ENCODE measurements at places on chromosomes 3 and 15.

GRCh38 chr15:84736375-84736774 lies 12.0 kb upstream of the ZNF592 start:
- no peak for DNase-seq

DNA sequence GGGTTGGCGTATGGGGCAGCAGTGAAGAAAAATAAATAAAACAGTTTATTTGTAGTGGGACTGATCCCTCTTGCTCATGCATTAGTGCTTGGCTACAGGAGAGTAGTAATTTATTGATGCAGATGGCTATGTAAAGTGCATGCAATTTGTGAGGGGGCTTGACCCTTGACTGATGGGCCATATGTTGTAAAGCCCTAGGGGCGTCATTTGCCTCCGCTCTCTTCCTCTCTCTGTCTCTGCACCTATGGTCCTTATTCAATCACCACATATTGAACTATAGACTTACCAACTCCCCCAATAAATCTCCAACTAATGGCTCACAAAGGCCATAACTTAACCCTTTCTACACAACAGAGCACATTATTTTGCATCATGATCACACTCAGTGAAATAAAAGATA lies 227.7 kb downstream of the ROBO2 start:
- DNase-seq = no peak

DNA sequence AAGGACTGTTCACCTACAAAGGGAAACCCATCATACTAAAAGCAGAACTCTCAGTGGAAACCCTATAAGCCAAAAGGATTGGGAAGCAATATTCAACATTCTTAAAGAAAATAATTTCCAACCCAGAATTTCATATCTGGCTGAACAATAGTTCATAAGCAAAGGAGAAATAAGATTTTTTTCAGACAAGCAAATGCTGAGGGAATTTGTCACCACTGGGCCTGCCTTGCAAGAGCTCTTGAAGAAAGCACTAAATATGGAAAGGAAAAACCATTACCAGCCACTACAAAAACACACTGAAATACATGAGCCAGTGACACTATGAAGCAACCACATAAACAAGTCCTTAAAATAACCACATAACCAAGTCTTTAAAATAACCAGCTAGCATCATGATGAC lies 28.9 kb upstream of the DCBLD2 start:
- DNase-seq = no peak

DNA sequence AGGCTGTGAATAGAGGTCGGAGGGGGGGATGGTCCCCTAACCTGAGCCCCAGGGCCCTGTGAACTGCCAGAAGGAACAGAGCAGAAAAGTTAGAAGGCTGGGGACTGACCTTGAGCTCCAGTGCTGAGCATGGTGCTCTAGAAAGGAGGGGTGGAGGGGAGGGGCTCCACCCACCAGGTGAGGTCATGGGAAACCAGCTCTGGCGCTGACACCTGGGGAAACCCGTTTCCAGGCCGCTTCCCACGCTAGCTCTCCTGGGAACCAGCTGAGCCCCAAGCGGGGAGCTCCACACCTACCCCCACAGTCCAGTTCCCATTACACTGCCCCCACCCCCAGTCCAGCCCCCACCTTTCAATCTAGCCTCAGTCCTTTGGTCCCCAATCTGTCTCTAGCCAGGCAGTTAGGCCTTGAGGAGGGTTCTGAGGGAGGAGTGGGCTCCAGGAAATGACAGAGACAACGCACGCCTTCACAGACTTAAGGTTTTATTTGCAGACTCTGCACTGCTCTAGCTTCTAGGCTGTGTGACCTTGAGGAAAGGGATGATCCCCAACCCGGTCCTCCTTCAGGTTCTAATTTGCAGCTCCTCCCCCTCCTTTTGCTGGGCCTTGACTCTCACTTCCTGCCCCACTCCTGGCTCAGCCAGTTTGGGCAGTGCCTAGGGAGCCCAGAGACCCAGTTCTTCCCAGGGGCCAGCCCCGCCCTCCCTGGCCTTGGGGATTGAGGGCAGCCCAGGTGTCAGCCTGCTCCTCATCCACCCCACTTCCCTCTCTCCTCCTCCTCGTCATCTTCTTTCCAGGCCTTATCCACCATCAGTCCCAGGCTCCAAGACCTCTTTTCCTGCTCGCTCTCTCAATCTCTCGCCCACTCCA lies 2.1 kb downstream of the RHOV start:
- DNase-seq = no peak

DNA sequence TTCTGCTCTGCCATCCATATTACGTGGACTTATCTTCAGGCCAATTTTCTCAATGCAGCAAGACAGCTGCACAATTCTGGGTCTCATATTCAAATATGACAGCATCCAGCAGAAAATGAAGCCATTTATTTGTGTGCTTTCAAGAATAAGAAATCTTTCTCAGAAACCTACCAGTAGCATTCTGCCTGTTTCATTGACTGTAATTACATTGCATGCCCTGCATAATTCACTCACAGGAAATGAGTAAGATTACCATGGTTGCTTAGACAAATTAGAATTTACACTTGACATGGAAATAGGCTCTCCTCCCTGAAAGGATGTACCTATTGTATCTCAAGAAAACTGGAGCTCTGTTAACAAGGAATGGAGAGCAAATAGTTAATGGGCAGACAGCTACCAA lies 346.6 kb upstream of the DCBLD2 start:
- DNase-seq = no peak

GRCh38 chr3:89908711-89909213 lies 801.3 kb downstream of the EPHA3 start:
- DNase-seq = no peak

GRCh38 chr3:38397320-38397719 lies 50.7 kb downstream of the XYLB start:
- DNase-seq = no peak

DNA sequence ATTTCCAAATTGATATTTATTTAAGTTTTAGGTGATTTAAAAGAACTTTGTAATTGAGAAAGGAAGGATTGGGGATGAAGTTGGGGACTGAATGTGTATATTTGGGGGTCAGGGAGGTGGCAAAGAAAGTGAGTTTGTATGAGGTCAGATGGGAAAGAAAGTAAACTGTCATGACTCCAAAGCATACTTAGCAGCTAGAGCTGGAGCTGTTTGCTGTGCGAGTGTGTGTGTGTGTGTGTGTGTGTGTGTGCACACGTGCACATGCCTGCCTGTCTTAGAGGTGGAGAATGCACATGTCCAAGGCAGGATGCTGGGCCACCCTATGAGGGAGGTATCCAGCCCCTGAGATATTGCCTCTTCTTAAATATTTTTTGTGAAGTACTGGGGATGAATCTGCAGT lies 21.0 kb downstream of the BOC start:
- no peak for DNase-seq

DNA sequence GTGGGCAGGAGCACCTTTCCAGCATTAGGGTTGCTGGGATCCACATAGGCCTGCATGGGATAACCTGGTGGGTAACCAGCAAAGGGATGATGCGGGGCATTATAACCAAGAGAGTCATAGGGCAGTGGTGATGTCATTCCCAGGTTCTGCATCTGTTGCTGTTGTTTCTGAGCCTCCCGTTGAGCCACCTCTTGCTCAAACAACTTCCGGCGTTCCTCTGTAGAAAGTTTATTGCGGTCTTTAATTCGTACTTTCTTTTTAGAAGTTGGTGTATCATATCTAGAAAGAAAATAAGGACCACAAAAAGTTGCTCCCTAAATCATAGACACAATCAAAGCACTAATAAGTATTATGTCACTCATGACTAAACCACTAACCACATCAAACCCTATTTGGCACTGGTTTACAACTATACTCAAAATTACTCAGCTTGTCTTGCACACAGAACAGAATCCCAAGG lies 77.8 kb downstream of the NBEAL2 start:
- no peak for DNase-seq

GRCh38 chr3:41848753-41849574 lies 112.9 kb downstream of the ULK4 start:
- DNase-seq = no peak

- DNase-seq = no peak
These were observed 33.6 kb downstream of the AKAP13 start for GRCh38 chr15:85414037-85414436.

DNA sequence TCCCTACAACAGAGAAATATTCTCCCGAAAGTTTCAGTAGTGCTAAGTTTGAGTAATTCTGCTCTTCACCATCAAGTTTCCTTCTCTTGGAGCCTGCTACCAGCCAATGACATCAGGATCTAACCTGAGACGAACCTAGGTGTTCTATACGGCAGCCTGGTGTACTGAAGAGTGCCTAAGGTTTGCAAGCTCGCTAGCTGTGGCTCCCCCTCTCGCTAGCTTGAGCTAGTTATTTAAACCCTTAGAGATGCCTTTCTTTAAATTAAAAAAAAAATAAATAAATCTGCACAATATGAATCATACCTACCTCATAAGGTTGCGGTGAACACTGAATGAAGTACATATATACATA lies 1.4 kb upstream of the COL8A1 start:
- DNase-seq = no peak

DNA sequence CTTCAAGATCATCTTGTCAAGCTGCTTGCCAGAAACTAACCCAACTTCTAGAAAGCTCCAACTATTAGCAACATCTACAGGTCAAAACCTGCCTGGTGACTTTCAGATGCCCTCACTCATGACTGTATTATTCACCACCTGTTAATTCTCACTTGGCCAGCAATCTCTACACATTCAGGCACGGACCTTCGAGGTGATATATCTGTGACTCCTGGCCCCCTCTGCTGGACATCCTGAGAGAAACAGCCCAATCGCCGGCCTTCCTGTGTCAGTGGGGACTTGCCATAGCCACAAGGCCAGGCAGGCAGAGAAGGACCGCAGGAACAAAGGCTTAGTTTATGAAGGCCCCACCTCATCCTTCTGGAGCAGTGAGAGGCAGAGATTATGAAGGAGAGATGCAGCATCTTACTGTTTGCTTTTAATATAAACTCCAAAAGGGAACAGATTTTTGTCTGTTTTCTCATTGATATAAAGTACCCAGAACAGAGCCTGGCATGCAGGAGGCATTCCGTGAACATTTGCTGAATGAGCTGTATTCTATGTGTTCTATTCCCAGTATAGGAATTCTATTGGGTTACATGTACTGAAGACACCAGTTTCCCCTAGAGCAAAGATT lies 24.4 kb upstream of the OCA2 start:
- DNase-seq = peak; percentile 66

DNA sequence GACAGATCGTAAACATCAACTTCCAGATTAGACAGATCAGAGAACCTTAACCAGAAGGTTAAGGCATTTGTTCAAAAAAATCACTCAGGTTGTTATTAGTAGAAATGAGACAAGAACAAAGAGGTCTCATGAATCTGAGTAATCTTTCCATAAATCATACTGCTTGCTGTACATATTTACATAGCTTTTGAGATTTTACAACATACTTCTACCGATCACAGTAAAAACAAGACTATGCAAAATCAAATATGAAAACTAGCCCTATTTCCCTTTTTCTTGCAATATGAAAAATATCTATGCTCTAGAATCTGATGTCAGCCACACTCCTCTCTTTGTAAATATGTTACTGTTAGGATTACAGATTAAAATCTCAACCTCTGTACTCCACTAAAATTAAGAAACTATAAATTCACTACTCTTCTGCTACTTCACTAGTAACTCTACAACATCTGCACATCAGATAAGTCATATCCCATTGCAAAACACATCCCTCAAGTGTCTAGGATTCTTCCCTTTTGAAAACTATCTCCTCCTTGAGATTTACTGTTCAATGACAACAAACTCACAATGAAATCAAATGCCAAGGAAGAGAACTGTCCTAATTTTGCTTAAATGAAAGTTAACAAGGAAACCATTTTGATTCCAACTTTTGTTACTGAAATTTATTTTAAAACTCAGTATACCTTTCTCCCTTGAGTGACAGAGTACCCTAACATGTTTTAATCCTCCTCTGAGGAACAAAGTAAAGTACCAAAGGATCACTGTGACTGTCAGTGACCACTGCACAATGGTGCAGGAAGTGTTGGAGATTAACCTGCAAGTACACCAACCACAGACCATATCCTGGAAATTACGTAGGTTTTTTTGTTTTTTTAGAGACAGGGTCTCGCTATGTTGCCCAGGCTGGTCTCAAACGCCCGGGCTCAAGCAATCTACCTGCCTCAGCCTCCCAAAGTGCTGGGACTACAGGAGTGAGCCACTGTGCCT lies 12.8 kb downstream of the DCUN1D1 start:
- DNase-seq = no peak

DNA sequence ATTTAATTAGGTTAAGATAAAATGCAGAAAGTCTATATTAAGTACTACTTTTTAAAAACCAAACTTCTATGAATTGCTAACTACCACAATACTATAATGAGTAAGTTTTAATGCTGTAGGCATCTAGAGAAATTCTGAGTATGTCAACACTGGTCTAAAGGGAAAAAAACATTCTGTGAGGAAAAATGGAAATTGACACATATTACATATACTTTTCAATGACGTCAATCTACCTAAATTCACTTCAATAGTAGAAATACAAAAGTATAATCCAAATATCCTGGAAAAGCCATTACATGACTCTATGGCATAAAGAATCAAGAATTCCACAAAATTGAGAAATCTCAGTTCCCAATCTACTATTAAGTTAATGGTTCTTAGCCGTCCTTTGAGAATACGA lies 2.2 kb downstream of the SECISBP2L start:
- no peak for DNase-seq

- no peak for DNase-seq
These were observed 102.5 kb upstream of the COL6A5 start for GRCh38 chr3:130242850-130243569.

DNA sequence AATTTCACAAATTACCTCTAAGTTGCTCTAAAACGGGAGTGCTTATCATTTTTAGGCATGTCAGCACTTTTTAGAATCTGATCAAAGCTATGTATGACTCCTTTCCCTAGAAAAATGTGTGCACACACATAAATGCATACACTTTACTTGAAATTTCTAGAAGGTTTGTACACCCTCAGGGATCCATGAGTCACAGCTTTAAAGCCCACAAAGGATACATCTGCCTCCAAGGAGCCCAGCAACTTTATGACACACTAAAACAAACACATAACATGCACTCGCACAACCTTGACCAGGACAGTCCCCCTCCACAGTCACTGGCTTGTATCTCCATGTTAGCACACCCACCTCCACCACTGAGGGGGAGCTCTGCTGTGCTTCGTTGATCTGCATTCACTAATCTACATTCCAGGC lies 722.0 kb upstream of the CFAP20DC start:
- peak; percentile 13 for DNase-seq

DNA sequence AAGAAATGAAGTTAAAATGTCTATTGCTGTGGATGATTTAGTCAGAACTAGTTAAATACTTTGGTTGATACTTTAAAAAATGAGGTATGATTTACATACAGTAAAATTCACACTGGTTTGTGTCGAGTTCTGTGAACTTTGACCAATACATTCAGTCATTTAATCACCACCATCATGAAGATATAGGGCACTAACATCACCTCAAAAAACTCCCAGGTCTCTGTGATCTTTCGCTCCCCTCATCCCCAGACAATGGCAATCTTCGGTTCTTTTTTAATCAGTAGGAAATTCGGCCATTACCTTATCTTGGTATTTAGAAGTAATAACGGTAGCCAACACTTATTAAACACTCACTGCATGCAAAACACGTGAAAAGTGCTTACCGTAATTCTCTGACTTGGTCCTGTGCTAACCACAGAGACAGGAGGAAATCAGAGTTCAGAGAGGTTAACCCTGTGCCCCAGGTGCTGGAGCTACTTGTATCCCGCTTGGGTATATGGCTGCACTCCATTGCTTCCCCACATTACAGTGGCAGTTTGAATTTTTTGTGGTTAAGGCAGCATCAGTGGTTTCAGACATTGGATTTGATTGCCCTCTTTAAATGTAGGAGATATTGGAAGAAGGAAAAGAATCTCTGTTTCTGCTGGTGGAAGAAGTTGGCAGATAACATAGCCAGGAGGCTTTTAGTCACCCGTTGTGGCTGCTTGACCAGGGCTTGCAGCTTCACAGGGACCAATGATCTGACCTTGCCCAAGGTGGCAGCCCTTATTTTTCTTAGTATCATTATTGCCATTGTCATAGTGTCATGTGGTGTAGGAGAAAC lies 4.2 kb downstream of the PLCL2 start:
- DNase-seq = no peak

All from HTR-8/SVneo (cell line).